ENCODE measurements at places on chromosomes 11 and 22. TPM values are rescaled to one million over a fixed set of nuclear protein-coding genes. Genes with fewer than 3 reads are reported as not detected.

DNA sequence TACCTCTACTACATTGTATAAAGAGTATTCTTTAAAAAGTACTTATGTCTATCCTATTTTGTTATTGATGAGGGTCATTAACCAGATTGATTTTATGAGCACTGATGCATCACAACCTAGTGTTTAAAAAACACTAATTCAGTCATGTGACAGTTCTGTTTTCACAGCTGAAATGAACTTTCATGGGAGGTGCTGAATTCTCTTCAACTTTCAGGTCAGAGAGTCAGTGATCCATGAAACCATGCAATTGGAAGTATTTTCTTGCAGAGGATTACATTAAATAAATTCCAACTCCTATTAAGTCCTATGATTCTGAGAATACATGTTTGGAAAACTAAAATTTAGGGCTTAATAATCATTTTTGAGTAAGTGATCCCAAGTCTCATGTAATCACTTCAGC, 889.4 kb downstream of the KCNA4 start:
- DNase-seq = no peak

GRCh38 chr22:38505541-38506117, 482 bp downstream of the DDX17 start:
- peak; percentile 79 for DNase-seq

- no peak for DNase-seq
Observed at GRCh38 chr11:128289048-128289447, 298.3 kb downstream of the ETS1 start.

DNA sequence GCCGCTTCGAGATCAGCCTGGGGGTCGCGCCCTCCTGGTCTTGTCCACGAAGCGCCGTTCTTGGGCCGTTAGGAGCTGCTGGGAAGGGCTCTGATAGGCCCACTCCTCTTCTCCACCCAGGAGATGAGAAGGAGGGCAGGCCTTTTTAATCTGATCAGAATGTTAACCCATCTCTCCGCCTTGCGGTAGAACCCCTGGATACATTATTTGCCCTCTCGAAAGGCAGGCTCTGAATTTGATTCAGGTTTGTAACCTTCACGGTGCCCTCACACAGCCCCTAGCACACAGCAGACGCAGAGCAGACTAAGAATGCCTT, at the start of gene CCDC83:
Gene CCDC83, plus strand, starts transcription at position 43 of the 316 bp plus-strand sequence. CDS start 9,741 bp downstream, outside the sequence.
- DNase-seq = peak; percentile 20

- no peak for DNase-seq
Observed at GRCh38 chr11:100612766-100613165, 74.3 kb upstream of the ARHGAP42 start.

GRCh38 chr22:17264321-17265052, 45.3 kb upstream of the ADA2 start:
- no peak for DNase-seq

DNA sequence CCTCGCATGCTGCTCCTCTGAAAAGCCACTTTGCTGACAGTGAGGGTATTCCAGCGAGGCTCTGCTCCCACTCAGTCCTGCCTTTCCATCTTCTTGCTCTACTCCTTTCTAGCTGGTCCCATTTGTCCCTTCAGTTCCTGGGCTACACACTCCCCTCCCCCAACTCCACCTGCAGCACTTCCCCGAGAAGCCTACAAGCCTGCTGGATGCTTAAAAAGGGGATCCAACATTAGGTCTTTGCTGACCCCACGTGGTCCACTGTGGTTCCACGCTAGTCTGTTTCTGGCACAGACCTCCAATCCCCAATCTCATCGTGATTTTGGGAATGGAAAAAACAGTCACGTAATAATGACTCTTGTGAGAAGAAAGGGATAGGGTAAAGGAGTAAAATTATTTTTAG, 121.6 kb upstream of the SNX19 start:
- no peak for DNase-seq

- no peak for DNase-seq
Observed at GRCh38 chr11:75389276-75389605, 10.1 kb upstream of the RPS3 start.

DNA sequence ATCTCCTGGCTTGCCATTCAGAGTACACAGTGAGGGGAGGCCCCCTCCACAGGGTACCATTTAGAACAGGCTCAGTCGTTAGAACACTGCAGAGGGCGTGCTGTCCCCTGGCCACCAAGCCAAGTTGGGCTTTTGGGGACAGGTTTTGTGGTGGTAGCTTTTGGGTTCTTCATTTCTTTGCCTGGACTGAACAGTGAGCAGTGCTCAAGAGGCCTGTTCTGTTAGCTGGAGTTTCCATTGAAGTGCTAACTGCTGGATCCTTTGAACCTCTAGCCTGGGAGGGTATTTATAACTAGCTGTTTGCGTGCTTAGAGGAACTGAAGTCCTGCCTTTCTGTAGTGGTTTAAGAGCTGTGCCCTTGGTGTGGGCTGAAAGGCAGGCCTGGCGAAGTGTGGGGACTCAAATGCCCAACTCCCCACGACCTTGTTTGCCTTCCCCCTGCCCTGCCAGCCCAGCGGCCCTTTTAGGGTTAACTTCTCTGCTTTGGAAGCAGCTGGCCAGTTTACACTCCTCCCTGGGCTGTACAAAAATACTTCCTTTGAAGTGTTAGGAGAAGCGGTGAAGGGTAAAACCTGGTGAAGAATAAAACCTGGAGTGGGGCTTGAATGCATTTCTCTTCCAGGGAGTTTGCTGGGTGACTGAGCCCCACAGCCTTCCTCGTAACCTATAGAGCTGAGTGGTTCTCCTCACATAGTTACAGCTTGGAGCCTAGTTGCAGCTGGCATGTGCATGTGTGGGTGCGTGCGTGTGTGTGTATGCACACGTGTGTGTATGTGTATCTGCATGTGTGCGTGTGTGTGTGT, 34.6 kb downstream of the ZNRF3 start:
- peak; percentile 86 for DNase-seq

DNA sequence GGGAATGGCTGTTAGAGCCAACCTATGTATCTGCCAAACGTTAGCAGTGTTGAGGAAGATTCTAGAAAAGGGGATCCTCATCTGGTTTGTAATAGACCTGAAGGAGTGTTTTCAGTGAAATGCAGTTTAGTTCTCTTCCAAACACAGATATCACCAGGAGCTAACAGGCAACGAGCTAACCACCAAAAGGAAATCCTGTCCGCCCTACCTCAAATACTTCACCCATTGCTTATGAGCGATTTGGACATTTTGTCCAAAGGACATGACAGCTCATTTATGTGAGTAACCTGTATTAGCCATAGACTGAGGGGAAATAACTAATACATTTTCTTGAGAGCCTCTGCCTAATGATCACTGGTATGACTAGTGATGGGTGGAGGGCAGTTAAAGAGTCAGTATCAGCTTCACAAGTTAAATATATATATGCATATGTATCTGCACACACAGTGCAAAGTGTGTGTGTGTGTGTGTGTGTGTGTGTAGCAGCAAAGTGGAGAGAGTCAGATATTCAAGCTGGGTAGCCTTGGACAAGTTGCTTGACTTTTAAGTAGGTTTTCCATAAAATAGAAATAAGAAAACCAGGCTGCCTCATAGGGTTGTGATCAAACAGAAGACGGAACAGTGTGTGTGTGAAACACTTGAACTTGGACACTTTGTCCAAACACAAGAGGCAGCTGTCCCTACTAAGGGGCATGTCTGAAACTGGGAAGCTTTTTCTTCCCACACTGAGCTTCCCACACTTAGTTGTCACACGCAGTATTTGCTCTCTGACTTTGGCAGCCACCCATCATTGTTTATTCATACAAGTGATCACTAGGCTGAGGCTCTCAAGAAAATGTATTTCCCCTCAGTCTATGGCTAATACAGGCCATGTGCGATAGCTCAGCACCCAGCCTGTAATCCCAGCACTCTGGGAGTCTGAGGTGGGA, 940 bp upstream of the C11orf91 start:
- peak; percentile 87 for DNase-seq

- no peak for DNase-seq
Observed at GRCh38 chr11:70108250-70108649, 30.1 kb downstream of the ANO1 start.

- DNase-seq = no peak
Observed at GRCh38 chr11:62607714-62608113, 4.9 kb downstream of the EML3 start.

DNA sequence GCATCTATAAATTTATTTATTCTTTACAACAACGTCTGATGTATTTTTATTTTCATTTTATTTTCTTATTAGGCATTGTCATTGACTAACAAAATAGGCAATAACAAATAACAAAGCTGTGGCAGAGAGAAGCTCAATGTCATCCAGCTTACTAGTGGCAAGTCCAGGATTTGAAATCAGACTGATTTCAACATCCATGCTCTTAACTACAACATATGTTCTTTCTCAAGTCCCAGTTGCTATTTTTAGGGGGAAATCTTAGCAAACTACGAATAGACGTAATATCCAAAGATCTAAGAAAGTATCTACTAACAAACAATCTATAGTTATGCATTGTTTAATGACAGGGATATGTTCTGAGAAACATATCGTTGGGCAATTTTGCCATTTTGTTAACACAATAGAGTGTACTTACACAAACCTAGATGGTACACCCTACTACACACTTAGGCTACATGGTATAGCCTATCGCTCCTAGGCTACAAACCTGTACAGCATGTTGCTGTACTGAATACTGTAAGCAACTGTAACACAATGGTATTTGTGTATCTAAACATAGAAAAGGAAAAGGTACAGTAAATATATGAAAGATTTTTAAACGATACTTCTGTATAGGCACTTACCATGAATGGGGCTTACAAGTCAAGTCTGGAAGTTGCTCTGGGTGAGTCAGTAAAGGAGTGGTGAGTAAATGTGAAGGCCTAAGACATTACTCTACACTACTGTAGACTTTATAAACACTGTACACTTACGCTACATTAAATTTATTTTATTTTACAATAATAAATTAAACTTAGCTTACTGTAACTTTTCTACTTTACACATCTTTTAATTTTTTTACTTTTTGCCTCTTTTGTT, 151.3 kb downstream of the DLG2 start:
- DNase-seq = no peak

DNA sequence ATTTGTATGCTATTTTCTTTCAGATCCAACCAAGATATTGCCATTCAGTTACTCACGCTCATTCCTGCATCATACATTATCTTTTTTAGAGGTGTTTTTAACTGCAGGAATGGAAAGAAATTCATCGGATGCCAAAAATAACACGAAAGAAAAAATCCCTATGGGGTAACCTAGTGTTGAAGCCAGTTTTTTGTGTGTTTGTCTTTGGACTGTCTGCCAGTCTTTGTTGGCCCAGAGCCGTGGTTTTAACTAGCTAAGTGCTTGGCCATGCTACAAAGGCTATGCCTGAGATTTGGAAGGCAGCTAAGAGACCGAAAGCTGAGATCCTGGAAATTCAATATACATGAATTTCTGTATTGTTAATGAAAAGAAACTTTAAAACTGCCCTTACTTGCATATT, 309.8 kb upstream of the CNTN5 start:
- peak; percentile 6 for DNase-seq

DNA sequence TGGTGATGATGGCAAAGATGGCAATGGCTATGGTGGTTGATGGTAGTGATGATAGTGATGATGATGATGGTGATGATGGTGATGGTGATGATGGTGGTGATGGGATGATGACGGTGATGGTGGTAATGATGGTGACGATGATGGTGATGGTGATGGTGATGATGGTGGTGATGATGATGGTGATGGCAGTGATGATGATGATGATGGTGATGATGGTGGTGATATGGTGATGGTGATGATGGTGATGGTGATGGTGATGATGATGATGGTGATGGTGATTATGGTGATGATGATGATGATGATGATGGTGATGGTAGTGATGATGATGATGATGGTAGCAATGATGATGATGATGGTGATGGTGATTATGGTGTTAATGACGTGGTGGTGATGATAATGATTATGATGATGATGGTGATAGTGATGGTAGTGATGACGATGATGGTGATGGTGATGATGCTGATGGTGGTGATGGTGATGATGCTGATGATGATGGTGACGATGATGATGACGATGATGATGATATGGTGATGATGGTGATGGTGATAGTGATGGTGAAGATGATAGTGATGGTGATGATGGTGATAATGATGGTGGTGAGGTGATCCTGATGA, 232.1 kb downstream of the BRD1 start:
- no peak for DNase-seq

Gene C1QTNF4
- total RNA-seq = 8.4 TPM

Gene CCDC15
- 0.43 TPM for total RNA-seq

Gene MMP11
- 5.3 TPM for total RNA-seq

Gene OR6A2
- total RNA-seq = not detected

Gene NCAM1
- 84.8 TPM for total RNA-seq

Gene ADM2
- not detected for total RNA-seq

Gene ARL14EP
- total RNA-seq = 47.7 TPM
